ENCODE measurements at places on chromosomes 16 and 17.

GRCh38 chr17:67747681-67748235 is 30.0 kb downstream of the NOL11 start:
- no peak for DNase-seq

- DNase-seq = no peak
Observed at GRCh38 chr17:4969551-4970173, 2.0 kb upstream of the SPAG7 start.

GRCh38 chr17:82029391-82029790 is 2.1 kb upstream of the RAC3 start:
- DNase-seq = no peak

GRCh38 chr17:17937201-17937853 is 34.9 kb downstream of the TOM1L2 start:
- DNase-seq = no peak

DNA sequence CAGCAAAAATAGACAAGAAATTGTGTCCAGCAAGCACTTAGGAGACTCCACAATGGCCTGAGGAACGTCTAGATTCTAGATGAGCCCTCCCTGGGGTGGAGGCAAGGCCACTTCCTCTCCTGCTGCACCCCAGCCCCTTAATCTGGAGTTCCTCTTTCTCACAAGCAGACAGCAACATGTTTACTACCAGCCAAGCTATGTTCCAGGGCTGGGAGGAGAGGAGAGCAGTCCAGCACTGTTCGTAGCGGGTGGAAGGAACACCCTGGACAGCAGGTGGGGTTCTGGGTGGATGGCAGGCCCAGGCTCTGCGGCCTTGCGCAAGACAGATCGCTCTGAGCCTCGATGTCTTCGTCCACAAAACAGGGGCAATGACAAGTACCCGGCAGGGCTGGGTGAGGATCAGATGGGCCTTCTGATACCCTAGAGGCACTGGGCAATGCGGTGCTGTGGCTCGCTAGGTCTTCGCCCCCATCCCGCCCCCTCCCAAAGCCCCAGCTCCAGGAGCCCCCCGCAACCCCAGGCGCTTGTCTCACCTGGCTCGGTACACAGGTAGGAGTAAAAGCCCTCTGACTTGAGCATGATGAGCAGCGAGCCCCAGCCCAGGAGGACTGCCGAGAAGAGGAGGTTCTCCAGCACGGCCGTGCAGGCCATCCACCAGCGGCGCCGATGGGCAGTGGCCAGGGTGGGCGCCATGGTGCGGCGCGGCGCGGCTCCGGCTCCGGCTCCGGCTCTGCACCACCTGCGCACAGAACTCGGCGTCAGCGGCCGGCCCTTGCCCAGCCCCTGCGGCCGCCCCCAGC is 1.3 kb downstream of the SLC43A2 start:
- no peak for DNase-seq

Data from stimulated activated CD8-positive, alpha-beta memory T cell treated with anti-CD3 and anti-CD28 coated beads, Interleukin-7, amount 100 ng/mL, for 1 hour (primary cell).